NAMALWA (cell line): ENCODE measurements at places on chromosomes 4 and X.

- DNase-seq = no peak
Measured at GRCh38 chr4:175308236-175308635, 390.1 kb downstream of the ADAM29 start.

DNA sequence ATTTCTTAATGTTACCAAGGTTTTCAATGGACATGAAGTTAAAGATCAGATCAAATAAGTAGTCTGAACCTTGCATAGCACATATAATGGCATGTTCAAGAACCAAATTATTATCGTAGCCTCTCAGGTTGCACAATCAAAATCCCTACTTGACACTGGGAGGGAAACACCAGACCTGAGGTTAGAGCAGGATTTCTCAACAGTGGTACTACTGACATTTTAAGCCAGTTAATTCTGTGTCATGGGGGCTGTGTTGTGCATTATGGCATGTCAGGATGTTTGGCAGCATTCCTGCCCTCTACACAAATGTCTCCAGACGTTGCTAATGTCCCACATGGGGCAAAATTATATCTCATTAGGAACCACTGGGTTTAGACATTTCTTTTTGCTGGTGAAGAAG, 20.8 kb downstream of the RLIM start:
- no peak for DNase-seq

- no peak for DNase-seq
Measured at GRCh38 chr4:80074069-80074468, 1.0 kb upstream of the ANTXR2 start.

DNA sequence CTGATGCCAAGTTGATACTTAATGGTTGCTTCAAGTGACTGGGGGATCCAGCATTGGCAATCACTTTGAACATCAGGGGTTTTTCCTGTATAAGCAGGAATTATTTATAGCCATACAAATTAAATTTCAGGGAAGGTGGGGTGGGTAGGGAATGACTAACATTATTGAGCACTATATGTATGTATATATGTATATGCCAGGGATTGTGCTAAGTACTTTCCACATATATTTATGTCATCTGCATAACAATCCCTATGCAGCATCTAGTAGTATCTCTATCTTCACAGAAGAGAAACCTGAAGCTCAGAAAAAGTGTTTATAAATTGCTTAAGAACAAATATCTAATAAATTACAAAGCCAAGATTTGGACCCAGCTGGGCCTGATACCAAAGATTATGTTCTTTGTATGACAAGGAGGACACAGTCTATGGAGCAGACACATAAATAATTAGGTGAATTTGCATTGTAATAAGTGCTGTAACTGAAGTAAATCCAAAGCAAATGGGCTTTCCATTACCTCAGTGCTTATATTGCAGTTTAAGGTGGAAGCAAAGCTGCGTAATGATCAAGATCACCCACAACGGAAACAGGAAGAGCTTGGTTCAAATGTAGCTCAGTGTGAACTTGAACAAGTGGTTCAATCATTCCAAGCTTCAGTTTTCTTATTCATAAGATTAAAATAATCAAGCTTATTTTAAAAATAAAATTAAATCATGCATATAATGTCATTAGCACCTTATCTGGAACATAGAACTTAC, 18.9 kb upstream of the RASGEF1B start:
- DNase-seq = no peak

DNA sequence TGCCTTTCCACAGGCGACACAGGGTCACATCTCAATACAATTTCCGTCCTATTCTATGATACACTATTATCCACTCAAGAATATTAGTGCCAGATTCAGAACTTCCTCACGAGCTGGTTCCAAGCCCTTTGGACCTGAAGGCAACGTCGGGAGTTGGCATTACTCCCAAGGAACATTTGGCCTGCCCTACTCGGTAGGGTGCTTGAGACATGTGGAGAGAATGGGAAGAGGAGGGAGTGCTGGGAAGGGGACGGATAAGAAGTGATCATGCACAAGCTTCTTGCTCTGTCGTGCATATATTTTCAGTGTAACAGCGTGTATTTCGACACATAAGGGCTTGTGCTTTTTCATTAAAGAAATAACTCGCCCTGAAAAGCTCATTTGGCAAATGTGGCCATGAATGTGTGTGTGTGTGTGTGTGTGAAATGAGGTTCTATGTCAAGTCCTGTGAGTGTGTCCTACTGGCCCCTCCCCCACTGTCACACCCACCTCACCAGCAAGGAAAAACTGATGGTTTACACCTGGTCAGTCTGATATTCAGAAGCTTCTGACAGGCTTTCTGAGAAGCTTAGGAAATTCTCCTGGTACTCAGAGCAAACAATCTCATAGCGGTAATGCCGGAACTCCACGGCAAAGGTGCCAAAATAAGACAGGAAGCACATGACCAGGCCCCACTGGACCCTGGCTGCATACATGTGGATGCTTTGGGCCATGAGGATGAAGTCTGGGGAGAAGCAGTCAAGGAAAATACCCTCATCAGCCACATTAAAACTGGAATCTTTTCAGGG, 54.8 kb downstream of the ENOPH1 start:
- DNase-seq = no peak

DNA sequence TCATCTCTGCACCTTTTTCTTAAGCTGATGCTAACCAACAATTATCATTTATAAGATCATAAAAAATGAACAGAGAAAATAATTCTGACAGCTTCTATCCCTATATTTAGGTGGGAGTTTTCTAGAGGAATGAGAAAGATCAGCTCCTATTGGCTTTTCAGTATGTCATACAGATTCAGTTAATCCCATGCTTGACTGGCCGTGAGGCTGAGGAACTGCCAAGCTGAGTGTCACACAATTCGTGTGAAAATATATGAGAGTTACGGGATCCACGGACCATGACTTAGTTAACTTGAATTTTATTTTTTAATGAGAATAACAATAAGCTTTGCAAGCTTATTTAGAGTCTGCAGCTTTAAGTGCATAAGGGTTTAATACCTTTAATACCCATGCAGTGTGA, 37.5 kb downstream of the PHEX start:
- DNase-seq = no peak

DNA sequence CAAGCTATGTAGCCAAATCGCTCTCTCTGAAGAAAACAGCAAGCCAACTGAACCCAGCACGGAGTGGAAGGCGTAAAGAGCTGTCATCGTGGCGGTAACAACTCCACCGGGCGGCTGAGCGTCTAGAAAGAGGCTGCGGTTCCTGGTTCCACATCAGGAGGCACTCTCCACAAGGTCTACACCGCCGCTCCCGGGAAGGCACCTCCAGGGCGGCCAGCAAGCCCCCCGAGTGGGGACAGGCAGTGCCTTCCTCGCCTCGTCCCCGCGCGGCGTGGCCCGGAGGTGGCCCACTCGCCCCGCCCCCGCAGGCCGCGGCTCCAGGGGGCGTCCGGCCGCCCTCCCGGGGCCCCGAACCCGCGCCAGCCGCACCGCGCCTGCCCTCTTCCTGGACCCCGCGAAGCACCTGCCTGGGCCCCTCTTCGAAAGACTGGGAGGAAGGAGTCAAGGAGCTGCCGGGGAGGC, 755 bp downstream of the KLHL8 start:
- DNase-seq = peak; percentile 69

DNA sequence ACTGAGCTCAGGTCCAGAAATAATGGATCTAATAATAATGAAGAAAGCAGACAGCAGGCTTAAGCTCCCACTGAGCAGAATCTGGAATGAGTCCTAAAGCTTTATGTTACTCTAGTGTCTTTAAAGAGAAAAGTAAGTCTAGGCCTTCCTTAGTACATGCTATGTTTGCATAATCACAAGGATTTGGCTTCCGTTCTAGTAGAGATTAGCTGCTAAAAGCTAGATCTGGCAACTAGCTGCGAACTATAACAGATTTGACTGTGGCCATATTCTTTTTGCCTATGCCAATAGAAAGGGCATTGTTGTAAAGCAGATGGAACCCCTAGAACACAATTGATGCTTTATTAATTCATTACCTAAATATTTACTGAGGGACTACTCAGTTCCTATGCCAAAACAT, 19.0 kb downstream of the COX7B2 start:
- DNase-seq = no peak

GRCh38 chr4:32037399-32037798, 1317.2 kb downstream of the PCDH7 start:
- DNase-seq = no peak

- no peak for DNase-seq
Measured at GRCh38 chr4:152189451-152190179, 346.3 kb downstream of the FBXW7 start.

DNA sequence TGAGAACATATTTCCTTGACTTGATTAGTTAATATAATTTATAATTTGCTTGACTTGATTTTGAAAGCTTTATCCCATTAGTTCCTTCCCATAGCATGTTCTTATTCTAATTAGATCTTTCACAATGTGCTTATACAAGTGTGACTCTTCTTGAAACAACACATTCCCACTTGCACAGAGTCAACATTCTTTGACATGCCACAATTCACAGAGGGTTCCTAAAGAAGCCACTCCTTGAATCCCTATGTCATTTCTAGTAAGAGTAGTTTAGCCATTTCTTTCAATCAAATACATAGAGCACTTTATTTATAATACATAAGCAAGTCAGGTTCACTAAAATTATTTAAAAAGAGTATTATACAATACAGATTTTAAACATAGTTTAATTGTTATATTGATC, 228.9 kb upstream of the GRID2 start:
- DNase-seq = no peak

GRCh38 chr4:97132435-97132834, 1010.8 kb downstream of the STPG2 start:
- no peak for DNase-seq

- DNase-seq = no peak
Measured at GRCh38 chr4:53919535-53919934, 144.9 kb downstream of the CHIC2 start.

GRCh38 chr4:141642711-141643110, 6.3 kb downstream of the IL15 start:
- no peak for DNase-seq

DNA sequence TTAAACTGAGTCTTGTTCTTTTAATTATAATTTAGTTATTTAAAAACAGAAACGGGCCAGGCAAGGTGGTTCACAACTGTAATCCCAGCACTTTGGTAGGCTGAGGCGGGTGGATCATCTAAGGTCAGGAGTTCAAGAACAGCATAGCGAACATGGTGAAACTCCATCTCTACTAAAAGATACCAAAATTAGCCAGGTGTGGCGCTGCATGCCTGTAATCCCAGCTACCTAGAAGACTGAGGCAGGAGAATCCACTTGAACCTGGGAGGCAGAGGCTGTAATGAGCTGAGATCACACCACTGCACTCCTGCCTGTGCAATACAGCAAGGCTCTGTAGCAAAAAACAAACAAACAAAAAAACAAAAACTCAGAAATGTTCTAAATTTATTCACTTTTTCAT, 852.9 kb downstream of the TECRL start:
- peak; percentile 5 for DNase-seq

DNA sequence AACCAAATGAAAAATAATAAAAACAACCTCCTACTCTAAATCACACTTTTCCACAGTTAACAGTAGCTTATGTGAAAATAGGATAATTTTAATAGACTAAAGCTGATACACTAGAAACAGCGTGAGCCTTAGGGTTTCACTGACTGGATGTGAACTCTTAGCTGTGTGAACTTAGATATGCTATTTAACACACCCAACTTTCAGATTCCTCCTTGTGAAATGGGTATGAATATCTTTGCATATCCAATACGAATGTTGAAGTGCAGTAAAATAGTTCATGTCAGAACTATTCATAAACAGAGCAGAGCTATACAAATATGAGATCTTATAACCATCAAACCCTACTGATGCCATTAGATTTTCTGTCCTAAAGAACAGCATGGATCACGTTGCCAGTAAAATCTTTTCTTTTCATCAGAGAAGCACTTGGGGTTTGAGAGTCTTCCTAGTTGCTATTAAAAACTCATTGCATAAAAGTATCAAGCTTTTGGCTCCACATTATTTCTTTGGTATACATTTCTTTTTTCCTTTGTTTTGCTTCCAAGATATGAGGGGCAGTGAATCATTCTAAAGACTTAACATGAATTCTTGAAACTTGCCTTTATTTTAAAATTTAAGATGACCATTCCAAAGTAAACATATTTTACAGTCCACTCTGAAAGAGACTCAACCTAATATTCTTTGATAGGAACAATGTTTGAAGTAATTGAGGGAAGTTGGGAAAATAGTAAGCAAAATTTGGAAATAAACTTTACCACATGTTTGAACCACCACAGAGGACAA, 102.4 kb downstream of the CPE start:
- DNase-seq = no peak

- DNase-seq = no peak
Measured at GRCh38 chr4:61375301-61375700, 175.2 kb downstream of the ADGRL3 start.

DNA sequence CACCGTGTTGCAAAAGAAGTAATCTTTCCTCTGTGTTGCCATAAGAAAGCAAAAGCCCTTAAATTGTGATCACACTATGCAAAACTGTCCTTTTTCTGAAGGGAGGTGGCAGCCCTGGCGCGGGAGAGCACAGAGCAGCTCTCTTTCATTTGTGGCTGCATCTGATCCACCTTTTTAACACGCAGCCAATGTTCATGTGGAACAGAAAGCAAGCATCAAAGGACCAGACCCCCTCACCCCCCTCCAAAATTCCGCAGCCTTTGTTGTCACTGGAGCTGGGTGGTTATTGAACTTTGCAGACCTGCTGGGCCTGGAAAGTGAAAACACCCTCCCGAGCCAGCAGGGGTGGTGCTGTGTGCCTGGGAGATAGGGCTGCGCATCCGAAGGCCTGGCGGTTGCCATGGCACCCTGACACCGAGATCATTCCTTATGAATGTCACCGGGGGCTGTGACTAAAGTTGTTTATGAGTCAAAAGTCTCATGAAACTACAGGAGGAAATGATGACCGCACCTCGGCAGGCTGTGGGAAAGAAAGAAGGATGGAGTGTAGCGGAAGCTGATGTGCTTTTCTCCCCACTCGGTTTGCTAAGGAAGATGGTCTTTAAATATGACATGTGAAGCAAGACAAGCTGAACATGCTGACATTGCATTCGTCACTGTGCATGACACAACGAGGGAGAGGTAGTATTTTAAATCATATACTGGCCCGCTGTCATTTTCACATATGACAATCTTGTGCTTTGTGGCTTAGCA, 367.4 kb downstream of the UNC5C start:
- no peak for DNase-seq

DNA sequence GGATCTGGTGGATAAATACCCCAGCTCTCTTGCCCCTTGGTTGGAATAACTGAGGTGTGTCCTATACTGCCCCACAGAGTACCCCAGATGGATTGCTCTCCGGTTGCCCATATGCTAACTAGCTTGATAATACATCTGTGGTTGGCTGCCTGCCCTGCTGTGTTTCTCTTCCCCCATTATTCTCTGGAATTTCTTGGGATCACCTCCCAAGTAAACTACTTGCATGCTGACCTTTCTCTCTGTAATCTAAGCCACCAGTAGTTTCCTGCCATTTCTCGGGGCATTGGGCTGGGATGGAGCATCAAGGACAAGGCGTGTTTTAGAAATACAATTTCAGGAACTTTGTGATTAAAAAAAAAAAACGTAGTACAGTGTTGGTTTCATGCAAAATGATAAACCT, 25.2 kb downstream of the PPP1R2C start:
- DNase-seq = no peak

DNA sequence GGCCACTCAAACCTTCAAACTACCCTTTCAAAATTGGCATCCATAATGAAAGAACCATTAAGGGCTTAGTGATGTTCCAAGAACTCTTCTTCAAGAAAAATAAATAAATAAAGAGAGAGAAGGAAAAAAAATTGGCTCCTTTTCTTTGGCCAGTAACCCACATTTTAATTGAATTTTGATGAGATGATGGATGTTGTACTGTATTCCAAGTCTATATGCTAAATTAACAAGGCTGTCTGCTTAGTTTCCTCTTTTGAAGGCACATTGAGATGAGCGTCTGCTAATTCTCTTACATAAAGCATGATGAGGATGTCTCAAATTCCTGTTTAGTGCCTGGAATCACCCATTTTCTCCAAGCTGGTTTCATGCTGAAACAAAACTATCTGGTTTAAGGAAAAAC, 33.4 kb downstream of the PHOX2B start:
- DNase-seq = no peak
